ENCODE measurements at places on chromosomes 16 and 17.
A peak's percentile ranks its signal among the peaks of the same experiment; 100 is the strongest.

DNA sequence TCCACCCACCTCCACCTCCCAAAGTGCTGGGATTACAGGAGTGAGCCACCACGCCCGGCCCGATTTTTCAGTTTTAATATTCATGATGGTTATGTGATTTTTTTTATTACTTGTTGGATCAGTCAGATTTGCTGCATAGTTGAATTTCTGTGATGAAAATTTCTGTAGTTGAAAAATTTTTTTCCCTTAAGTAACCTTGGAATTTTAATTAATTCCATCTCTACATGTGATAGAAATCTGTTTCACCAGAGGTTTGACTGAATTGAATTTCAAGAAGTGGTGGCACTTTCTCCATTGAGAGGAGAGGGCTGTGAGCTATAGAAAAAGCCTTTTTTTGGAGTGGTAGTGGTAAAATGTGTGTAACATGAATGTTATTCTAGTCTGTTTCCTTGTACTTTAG lies 24.7 kb downstream of the WIPF2 start:
- DNase-seq = no peak

DNA sequence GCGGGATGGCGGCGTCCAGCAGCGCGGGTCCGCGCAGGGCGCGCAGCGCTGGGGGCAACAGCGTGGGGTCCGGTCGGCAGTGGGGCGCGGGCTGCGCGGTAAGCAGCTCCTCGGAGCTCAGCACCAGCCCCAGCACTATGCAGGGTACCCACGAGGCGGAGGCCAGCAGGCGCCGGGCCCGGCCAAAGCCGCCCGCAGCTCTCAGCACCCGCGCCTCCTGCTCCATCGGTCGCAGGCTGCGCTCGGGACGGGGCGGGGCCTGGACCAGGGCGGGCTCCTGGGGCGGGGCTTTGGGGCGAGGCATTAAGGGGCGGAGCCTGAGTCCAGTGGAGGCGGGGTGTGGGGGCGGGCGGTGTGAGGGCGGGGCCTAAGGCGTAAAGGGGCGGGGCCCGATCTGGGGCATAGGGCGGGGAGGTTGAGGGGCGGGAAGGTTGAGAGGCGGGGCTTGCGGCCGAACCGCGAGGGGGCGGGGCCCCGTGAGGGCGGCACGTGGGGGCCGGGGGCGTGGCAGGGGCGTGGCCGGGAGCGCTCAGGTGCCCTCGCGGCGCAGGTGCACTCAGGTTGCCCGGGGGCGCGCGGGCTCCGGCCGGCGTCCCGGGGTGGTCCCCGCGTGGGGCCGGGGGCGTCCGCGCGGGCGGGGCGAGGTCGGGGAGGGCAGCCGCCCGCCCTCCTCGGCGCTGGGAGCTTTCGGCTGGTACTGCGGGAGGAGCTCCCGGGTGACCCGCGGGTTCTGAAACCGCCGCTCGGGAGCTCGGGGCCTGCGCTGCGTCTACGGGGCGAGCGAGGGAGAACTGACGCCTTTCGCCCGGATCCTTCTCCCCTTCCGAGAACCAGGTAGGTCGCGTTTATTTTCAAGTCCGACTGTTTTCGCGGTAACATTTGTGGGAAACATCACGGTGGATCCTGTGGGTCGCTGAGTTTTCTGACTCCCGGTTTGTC lies 1.4 kb upstream of the SLC22A31 start:
- DNase-seq = peak; percentile 64

DNA sequence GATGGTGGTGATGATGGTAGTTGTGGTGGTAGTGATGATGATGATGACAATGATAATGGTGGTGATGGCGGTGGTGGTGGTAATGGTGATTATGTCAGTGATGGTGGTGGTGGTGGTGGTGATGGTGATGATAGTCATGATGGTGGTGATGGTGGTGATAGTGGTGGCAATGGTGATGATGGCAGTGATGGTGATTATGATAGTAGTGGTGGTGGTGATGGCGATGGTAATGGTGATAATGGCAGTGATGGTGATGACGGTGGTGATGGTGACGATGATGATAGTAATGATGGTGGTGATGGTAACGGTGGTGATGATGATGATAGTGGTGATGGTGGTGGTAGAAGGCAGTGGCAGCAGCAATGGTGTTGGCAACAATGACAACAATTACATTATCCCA lies 55.3 kb downstream of the RBFOX3 start:
- DNase-seq = no peak

- DNase-seq = no peak
These were observed 41.3 kb downstream of the RBBP6 start for GRCh38 chr16:24580665-24581064.

- DNase-seq = peak; percentile 61
These were observed at the start of gene SYNGR2 for GRCh38 chr17:78168242-78168902. Gene SYNGR2, plus strand, starts transcription at chr17:78168581. Its CDS starts 36 bp downstream, at chr17:78168617.
